T-helper 1 cell treated with Interleukin-12 subunit alpha and Interleukin-12 subunit beta and Interleukin-4 antibody, amounts not matched to agents 30 ng/mL and 1 ng/mL, for 36 hours (primary cell): ENCODE measurements at places on chromosomes 7 and 10. TPM values are rescaled to one million over a fixed set of nuclear protein-coding genes. Genes with fewer than 3 reads are reported as not detected.

The NFE2L3 gene
- total RNA-seq: 69.4 and 71.7 TPM in 2 replicates

The CYP26A1 gene
- not detected in 2 replicates for total RNA-seq

The STARD3NL gene
- 24.3 and 25.4 TPM in 2 replicates for total RNA-seq

The MMD2 gene
- not detected in 2 replicates for total RNA-seq

The INSIG1 gene
- total RNA-seq: 88.8 and 90.6 TPM in 2 replicates

The CHN2 gene
- 0.29 and 0.74 TPM in 2 replicates for total RNA-seq

The OPN1SW gene
- not detected in 2 replicates for total RNA-seq

The OR2A5 gene
- total RNA-seq: not detected in 2 replicates

The FBH1 gene
- total RNA-seq: 67.1 and 68.9 TPM in 2 replicates

The RBM17 gene
- 167 and 176 TPM in 2 replicates for total RNA-seq

The CDHR1 gene
- 0.07 and 0.20 TPM in 2 replicates for total RNA-seq

The NEURL1 gene
- total RNA-seq: 2.2 and 2.3 TPM in 2 replicates

The CRYGN gene
- not detected in 2 replicates for total RNA-seq

The CADPS2 gene
- not detected in 2 replicates for total RNA-seq

The HTR7 gene
- total RNA-seq: not detected in 2 replicates

The FGF8 gene
- total RNA-seq: not detected in 2 replicates

The PNLIPRP2 gene
- total RNA-seq: not detected in 2 replicates

The WIPF3 gene
- not detected in 2 replicates for total RNA-seq

The SLC16A9 gene
- 2.4 and 2.9 TPM in 2 replicates for total RNA-seq

The AIMP2 gene
- total RNA-seq: 41.3 TPM in 2 replicates

The TRPV6 gene
- not detected in 2 replicates for total RNA-seq

The TUBAL3 gene
- total RNA-seq: not detected in 2 replicates

The PLXDC2 gene
- total RNA-seq: 0.10 TPM in 1 of 2 replicates, not detected in the other

The CNTNAP2 gene
- not detected in 2 replicates for total RNA-seq

The CALHM1 gene
- 0.17 and 0.25 TPM in 2 replicates for total RNA-seq

The CTTNBP2 gene
- total RNA-seq: not detected in 2 replicates

The PAX4 gene
- total RNA-seq: not detected in 2 replicates

The MLXIPL gene
- not detected in 2 replicates for total RNA-seq

The WBP1L gene
- 35.2 and 35.9 TPM in 2 replicates for total RNA-seq

The AZGP1 gene
- total RNA-seq: not detected in 2 replicates

The CFAP46 gene
- total RNA-seq: not detected in 2 replicates

The SH2B2 gene
- 1.3 TPM in 2 replicates for total RNA-seq

The PRSS37 gene
- total RNA-seq: not detected in 2 replicates

The CD36 gene
- not detected in 2 replicates for total RNA-seq

The PNLIPRP1 gene
- total RNA-seq: not detected in 2 replicates

The OR2A42 gene
- total RNA-seq: 0.05 and 0.07 TPM in 2 replicates

The BAIAP2L1 gene
- 1.1 and 1.5 TPM in 2 replicates for total RNA-seq

The NPC1L1 gene
- total RNA-seq: not detected in 2 replicates

The PNLIPRP3 gene
- total RNA-seq: not detected in 2 replicates

The CC2D2B gene
- 0.76 and 1.6 TPM in 2 replicates for total RNA-seq

The KLLN gene
- total RNA-seq: 1.0 and 1.1 TPM in 2 replicates

The NCF1 gene
- total RNA-seq: 0.96 and 1.4 TPM in 2 replicates

The CALY gene
- 0.44 TPM in 1 of 2 replicates, not detected in the other for total RNA-seq

The ZNF467 gene
- total RNA-seq: not detected in 2 replicates

The SPDYE16 gene
- total RNA-seq: 0.05 and 0.27 TPM in 2 replicates

The DTX2 gene
- total RNA-seq: 36.7 and 40.0 TPM in 2 replicates

The ZNF239 gene
- total RNA-seq: 0.96 and 1.4 TPM in 2 replicates

The UNCX gene
- not detected in 2 replicates for total RNA-seq

The PRSS2 gene
- 0.37 TPM in 1 of 2 replicates, not detected in the other for total RNA-seq

The C10orf53 gene
- total RNA-seq: not detected in 2 replicates
